ENCODE measurements at places on chromosomes 16 and 17.

DNA sequence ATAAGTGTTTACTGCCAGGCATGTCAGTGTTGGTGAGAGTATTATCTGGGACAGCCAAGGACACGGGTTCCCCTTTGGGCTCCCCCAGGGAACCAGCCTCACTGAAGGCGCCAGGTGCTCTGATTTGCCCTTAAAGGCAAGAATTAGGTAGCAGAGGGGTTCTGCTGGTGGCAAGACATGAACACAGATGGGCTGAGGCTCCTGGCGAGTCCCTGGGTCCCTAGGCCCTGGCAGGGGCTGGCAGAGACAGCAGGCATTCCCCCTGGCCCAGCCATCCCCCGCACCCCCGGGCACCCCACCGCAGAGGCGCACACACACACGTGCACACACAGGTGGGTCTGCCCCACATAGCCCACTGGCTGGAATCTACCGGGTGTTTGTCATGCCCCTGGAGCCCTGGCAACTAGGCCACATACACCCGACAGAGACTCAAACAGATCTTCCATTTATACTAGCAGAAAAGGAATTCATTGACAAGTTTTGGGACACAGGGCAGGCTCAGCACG is 153.3 kb downstream of the C16orf78 start:
- DNase-seq: no peak

GRCh38 chr17:31404028-31404949 is 12.8 kb downstream of the RAB11FIP4 start:
- no peak for DNase-seq

- DNase-seq: no peak
Measured at GRCh38 chr16:25966172-25967097, 274.7 kb downstream of the HS3ST4 start.

DNA sequence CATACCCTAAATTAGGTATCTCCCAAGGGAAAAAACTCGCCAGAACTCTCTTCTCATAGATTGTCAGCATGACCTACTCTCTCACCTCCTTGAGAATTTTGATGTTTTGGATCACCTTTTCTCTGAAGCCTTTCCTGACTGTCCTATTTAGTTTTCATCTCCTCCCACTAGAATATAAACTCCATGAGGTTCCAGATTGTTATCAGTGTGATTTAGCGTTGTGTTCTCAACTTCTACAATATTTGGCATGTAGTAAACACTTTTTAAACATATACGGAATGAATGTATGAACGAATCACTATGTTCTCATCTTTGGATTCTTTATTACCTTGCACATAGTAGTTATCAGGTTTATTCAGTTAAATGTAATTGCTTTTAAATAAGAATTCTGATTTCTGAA is 88.7 kb downstream of the VMP1 start:
- no peak for DNase-seq

DNA sequence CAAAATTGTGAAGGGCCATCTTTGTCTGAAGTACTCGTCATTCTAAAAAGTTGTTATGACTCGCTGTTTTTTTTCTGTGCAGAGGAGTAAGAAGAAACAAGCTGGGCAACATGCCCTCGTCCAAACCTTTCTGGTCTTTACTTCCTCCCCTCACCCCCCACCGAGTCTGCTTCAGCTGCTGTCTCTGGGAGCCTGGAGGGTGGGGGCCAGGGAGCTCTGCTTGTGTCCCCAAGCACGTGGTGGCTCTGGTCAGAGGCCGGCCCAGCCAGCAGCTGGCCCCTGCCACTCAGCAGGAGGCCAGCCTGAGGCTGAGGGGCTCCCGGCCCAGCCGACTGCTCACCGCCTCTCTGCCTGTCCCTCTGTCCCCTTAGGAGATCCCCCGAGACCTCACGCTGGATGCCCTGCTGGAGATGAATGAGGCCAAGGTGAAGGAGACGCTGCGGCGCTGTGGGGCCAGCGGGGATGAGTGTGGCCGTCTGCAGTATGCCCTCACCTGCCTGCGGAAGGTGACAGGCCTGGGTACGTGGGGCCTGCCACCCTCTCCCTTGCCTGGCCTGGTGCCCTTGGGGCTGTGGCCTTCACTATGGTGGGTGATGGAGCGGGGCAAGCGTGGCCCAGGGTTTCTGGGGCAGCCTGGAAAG is 53.7 kb upstream of the LGALS9 start:
- DNase-seq: no peak

GRCh38 chr16:88049561-88050545 is 98.6 kb downstream of the BANP start:
- no peak for DNase-seq

- no peak for DNase-seq
Measured at GRCh38 chr16:9053006-9053601, 38.3 kb upstream of the HAPSTR1 start.

DNA sequence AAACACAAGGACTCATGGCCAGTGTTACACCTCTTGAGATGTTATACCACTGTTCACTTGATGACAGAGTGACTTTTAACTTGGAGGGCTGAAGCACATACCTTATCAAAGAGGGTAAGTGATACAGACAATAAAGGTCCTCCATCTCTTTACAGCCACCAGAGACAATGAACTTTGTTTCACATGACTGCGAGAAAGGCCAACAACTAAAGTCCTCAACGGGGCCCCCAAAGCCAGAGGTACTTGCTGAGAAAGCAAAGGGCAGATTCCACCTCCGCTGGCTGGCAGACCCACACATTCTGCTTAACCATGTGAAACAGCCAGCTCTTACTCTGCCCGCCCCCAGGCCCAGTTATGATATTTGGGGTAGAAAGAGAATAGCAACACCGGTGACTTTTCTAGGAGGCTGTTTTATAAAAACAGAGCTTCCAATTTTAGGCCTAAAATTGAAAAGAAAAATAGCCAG is 21.4 kb downstream of the DCUN1D3 start:
- no peak for DNase-seq

DNA sequence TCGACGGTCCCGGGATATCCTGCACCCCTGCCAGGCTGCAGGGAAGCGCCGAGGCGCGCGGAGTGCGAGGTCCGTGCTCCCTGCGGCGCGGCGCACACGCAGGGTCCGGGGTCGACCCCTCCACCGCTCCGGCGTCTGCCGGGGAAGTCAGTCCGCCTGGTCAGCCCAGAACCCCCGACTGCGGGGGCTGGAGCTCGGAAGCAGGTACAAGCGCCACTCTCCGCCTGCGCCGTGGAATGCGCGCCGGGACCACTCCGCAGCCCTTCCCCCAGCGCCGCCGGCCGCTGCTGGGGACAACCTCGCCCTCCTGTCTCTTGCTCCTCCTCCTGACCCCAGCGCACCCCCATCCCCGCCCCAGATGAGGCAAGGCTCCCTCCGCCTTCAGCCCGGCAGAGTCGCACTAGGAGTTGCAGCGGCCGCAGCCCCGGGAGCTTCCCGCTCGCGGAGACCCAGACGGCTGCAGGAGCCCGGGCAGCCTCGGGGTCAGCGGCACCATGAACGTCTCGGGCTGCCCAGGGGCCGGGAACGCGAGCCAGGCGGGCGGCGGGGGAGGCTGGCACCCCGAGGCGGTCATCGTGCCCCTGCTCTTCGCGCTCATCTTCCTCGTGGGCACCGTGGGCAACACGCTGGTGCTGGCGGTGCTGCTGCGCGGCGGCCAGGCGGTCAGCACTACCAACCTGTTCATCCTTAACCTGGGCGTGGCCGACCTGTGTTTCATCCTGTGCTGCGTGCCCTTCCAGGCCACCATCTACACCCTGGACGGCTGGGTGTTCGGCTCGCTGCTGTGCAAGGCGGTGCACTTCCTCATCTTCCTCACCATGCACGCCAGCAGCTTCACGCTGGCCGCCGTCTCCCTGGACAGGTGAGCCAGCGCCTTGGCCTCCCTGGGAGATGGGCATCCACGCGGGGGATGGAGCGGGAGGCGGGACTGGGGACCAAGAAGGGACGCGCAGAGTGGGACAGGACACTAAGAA is at the start of gene GALR2:
GALR2 (plus strand) TSS at position 392 of the 974 bp plus-strand sequence; CDS start at position 495, 103 bp downstream.
- DNase-seq: no peak

GRCh38 chr16:68028996-68029395 is 5.9 kb downstream of the DUS2 start:
- DNase-seq: no peak

DNA sequence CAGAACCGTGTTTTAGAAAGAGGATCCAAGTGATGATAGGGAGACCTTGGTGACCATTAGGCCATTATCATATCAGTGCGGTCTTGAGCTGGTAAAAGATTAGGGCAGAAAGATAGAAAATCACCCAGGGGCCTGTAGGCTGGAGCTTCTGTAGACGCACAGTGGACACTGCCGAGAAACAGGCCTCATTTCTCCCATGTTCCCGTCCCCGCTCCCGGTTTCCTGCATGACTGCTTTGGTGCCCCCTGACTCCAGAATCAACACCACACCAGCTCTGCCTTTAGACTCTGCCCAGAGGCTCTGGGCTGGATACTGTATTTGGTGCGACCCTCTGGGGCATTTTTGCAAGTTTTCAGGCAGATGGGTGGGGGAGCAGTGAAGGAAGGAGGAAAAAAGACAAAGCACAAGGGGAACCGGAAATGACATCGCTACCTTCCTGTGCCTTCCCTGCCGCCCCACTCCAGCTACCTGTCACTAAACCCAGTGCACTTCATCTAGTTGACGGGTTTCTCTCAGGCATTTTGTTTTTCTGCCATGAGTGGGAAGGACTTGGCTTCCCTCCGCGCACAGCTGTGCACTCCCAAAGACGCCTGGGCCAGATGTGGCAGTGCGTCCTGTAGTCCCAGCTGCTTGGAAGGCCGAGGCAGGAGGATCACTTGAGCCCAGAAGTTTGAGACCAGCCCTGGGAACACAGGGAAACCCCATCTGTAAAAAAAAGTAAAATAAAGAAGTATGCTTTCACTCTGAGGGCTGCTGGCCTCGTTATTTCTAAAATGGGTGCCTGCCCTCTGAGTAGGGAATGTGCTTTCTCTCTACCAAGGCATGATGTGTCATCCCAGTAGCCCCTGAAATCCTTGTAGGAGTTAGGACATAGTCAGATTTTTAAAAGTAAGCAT is 214.1 kb downstream of the RPTOR start:
- DNase-seq: no peak

- DNase-seq: no peak
Measured at GRCh38 chr17:80946449-80946848, 45.2 kb upstream of the CHMP6 start.

- DNase-seq: no peak
Measured at GRCh38 chr16:54291656-54292487, 5.3 kb upstream of the IRX3 start.

- DNase-seq: no peak
Measured at GRCh38 chr17:31112001-31112661, 17.4 kb downstream of the NF1 start.

DNA sequence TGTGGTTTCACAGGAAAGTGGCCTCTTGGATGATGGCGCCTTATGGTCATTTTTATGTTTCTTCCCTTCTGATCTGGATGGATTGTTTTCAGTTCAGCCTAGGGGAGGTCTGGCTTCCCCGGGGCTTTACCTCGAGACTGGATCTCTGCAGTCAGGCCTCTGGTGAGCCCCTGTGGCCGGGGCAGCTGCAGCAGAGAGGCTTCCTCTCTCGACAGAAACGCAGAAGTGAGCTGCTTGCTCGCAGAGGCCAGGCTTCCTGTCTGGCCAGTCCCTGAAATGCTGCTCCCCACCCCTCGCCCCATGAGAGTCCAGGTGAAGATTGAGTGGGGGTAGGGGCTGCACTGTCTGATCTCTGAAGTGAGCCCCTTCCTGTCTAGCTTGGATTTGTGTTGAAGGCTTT is 44.0 kb downstream of the PLCG2 start:
- no peak for DNase-seq

GRCh38 chr17:48432820-48433775 is 3.1 kb upstream of the SKAP1 start:
- no peak for DNase-seq

- no peak for DNase-seq
Measured at GRCh38 chr16:27838536-27839175, 224.9 kb downstream of the GSG1L start.

DNA sequence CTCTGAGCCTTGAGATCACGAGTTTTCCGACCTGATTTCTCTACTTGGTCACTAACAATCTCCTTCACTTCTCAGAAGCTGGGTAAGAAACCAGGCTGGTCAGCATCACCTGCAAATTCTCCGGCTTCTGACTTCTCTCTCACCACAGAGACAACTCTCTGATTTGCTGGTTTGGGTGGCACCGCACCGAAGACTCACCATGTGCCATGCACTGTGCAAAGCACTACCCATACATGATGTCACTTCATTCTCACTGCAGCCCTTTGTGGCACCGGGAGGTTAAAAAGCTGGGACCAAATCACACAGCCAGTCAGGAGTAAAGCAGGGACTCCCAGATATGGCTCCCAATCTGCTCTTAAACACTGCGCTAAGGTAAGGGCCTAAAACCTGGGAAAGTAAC is 647 bp downstream of the VAC14 start:
- no peak for DNase-seq

DNA sequence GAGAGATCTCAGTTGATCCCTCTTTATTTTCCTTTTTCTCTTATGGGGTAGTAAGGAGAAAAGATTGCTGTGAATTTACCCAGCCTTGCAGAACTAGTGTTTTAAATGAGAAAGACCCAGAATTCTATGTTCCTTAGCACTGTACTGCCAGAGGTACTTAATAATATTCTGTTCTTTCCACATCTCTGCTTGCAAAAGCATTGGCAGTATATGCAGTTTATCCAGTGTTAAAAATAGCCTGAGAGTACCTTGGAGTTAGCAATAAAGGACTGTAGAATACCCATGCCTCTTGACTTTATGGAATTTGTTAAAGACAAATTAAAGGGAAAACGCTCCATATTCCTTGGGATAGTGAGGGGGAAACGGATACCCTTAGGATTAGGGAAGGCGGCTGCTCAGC is 11.9 kb downstream of the SLC7A6 start:
- no peak for DNase-seq

DNA sequence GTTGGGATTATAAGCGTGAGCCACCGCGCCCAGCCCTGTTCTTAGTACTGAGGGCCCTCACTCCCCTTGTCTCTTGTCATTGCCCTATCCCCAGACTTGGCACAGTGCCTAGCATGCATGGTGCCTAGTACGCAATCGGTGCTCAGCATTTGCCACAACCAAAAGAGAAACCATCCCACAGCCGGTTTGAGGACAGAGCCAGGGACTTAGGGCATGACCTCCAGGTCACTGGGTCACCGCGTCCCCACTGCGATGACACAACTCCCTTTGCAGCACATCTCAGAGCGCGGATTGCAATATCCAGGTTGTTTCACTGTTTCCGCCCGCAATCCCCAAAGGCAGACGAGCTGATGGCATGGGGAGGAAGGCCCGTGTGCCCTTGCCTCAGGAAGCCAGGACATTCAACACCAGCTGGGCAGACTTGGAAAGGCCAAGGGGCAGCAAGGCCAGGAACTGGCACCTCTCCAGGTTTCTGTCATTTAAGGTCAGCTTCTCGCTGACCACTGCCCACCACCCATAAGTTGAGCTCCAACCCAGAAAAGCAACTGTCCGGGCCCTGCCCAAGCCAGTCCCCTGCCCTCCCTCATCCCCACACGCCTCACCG is 274.5 kb downstream of the MRTFB start:
- no peak for DNase-seq

DNA sequence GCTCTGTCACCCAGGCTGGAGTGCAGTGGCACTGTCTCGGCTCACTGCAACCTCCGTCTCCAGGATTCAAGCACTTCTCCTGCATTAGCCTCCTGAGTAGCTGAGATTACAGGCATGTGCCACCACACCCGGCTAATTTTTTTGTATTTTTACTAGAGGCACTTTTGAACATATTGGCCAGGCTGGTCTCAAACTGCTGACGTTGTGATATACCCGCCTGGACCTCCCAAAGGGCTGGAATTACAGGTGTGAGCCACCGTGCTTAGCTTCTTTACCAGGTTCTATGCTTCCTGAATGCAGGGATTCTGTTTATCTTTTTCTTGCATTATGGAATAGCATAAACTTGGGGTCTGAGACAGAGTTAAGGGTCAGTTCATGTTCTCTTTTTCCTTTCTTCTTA is 317.9 kb upstream of the RBFOX1 start:
- no peak for DNase-seq

Data from stimulated activated CD8-positive, alpha-beta memory T cell treated with anti-CD3 and anti-CD28 coated beads, Interleukin-4, amount 100 ng/mL, for 24 hours (primary cell).